ENCODE measurements at places on chromosomes 7 and 10.

DNA sequence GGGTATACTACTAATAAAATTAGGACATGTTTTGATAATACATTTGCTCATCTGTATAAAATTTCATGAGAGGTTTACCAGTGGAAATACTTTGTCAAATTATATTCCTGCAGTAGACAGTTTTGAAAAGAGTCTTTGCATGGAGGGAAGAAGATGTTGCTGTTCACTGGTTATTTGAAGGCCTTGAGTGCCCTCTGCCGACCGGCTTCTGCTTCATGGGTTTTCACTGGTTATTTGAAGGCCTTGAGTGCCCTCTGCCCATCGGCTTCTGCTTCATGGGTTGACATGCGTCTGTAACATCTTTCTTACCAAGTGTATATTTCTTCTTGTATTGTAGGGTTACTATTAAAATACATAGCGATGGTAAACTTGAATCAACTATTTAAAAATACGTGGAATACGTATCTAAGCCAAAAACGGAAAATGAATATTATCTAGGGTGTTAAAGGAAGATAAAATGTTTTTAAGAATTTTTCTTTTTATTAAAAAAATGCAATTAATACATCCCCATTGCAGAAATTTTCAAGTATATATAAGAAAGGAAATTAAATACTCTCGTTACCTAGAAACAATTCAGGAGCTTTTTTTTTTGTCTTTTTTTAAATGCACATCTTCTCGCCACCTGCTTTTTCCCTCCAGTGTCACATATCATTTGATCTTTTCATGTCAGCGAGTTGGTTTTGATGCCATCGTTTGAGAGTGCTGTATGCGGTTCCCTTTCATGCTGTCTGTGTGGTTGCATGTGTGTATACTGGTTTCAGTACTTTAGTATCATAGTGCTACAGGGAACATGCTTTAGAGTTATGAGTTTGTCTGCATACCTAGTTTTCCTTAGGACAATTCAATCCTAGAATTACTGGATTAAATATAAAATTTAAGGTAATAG lies 73.4 kb downstream of the SHH start:
- DNase-seq, result peak; percentile 22

GRCh38 chr10:114540236-114540635 lies 117.8 kb downstream of the ABLIM1 start:
- no peak for DNase-seq

DNA sequence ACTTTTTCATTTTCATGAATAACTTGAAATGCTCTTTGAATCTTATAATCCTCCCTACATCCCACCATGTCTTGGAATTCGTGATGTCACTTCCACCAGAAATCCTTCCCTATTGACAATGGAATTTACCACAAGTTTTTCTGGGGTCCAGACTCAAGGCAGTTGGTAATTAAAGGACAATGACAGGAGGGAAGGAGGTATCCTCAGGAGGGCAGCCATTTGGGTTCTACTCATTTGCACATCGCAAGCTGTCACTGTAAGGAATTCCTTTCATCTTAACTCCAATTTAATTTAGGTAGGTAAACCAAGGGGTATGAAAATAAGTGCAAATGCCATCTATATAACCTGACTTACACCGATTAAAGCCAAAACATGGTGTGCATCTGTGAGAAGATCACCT lies 21.9 kb downstream of the LRRC17 start:
- DNase-seq, result no peak

DNA sequence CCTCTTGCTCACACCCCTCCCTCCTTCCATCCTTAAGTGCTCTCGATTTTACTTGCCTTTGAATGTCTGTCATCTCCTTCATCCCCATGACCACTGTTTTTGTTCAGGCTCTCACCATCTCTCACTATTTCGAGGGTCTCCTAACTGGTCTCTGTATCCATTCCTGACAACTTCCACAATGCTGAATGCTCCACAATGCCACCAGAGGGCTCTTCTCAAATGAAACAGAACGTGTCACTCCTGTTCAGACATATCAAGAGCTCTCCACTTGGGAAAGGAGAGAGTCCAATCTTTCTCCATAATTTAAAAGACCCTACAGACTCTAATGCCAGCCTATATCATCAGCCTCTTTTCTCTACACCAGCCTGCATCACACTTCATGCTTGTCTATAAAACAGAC lies 9.0 kb upstream of the SLC13A1 start:
- DNase-seq, result no peak

GRCh38 chr7:123798532-123799188 lies 46.3 kb upstream of the HYAL4 start:
- no peak for DNase-seq

GRCh38 chr7:120867932-120868331 lies 10.0 kb upstream of the TSPAN12 start:
- DNase-seq, result no peak

Data from NCI-H2107 (cell line).